Fibroblast of pulmonary artery (primary cell): ENCODE measurements at places on chromosomes 16 and 17.

DNA sequence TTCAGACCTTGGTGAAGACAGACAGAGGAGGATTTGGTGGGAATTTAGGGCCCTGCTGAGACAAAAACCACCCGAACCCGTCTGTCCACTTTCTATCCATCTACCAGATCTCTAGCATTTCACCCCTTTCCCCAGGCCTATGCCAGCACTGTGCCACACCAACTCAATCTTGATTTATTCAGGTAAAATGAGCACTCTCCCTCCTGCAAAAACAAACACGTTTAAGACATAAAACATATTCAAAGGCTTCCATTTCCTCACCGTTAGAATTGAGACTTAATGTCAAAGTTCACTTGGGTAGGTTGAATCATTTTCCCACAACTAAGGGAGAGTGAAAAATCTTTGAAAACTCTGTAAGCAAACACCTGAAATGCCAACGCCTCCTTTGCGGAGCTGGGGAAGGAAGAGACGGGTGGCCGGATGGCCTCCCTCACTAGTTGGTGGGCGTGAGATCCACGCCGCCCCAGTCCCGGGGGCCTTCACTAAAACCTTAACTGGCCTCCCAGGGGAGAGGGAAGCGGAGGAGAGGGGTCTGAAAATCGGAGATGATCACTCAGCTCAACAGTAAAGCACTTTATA is 862 bp downstream of the DCAKD start:
- no peak for DNase-seq

- no peak for DNase-seq
Observed at GRCh38 chr16:78984887-78985464, 615.6 kb downstream of the MAF start.

DNA sequence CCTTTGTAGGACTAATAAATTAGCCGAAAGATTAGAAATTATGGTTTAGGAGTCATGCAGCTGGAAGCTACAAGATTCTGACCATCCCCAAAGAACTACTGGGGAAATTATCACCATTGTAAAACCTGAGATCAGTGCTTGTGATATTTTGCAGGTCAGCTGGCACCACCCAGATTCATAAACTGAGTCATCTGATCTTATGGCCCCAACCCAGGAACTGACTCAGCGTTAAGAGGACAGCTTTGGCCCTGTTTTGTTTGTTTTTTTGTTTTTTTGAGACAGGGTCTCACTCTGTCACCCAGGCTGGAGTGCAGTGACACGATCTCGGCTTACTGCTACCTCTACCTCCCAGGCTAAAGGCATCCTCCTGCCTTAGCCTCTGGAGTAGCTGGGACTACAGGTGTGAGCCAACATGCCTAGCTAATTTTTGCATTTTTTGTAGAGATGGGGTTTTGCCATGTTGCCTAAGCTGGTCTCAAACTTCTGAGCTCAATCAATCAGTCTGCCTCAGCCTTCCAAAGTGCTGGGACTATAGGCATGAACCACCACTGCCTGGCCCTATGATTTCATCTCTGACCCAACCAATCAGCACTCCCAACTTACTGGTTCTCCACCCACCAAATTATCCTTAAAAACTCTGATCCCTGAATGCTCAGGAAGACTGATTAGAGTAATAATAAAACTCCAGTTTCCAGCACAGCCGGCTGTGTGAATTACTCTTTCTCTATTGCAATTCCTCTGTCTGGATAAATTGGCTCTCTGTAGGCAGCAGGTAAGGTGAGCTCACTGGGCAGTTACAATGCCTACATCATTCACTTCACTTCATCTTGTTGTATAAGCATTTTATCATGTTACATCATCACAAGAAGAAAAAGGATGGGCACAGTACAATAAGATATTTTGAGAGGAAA is 79.4 kb upstream of the KSR1 start:
- DNase-seq = no peak

- no peak for DNase-seq
Observed at GRCh38 chr17:79933863-79934652, 94.8 kb upstream of the CBX4 start.

DNA sequence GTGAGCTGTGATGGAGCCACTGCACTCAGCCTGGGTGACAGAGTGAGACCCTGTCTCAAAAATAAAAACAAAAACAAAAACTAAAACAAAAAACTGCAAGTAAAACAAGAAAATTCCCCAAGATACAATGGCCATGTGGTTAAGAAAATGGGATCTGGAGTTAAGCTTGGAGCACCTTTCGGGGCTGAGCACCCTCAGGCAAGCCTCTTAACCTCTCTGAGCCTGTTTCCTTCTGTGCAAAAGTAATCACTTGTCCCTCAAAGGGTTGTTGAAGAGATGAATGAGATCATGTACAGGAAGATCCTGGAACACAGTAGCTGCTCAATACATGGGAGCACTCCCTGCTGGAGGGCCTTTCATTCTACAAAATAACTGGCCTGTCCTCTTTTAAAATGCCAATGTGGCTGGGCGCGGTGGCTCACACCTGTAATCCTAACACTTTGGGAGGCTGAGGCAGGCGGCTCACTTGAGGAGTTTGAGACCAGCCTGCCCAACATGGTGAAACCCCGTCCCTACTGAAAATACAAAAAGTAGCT is 19.8 kb upstream of the KIFC3 start:
- no peak for DNase-seq

- DNase-seq = no peak
Observed at GRCh38 chr16:31201582-31202413, 762 bp downstream of the PYCARD start.

DNA sequence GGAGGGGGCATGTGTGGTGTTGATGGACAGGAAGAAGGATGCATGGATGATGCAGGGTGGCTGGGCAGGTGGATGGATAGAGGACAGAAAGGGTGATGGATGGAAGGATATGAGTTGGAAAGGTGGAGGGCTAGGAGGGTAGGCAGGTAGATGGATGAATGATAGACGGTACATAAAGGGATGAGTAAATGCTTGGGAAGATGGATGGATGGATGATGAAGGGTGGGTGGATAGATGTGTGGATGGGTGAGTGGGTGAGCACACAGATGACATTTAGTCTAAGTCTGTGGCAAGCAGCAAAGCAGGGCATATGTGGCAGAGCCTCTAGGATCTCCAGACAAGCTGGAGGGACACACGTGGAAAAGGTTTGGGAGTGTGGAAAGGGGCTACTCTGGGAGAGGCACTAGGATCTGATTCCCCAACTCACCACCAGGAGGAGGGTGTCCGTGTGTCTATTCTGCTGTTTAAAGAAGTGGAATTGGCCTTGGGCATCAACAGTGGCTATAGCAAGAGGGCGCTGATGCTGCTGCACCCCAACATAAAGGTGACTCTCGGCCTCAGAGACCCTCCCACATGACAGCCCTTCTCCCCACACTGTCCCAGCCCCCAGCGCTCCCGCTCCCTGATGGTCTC is 8.2 kb downstream of the PLD2 start:
- no peak for DNase-seq
